ENCODE measurements at places on chromosomes 11 and 22. TPM values are rescaled to one million over a fixed set of nuclear protein-coding genes. Genes with fewer than 3 reads are reported as not detected.

KDM4D gene
- 4.1 TPM for total RNA-seq

DNA sequence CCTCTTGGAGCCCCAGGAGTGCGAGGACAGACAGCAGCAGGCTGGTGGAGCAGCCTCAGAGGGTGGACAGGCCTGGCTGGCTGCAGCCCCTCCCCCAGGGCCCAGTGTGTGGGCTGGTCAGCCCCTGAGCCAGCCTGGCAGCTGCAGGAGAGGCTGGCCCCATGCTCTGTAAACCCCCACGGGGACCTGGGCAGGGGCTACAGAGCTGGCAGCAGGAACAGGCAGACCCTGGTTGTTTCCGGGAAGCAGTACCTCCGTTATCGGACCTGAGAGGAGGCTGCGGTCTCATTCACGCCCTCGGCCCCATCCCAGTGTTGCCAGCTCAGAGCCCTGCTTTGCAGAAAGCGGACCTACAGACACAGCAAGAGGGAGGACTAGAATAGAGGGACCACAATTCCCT lies 38.5 kb upstream of the COMT start:
- no peak for DNase-seq

GRCh38 chr11:126920833-126921232 lies 79.7 kb downstream of the KIRREL3 start:
- no peak for DNase-seq

- no peak for DNase-seq
Measured at GRCh38 chr22:48945621-48946458, 881.8 kb downstream of the BRD1 start.

DNA sequence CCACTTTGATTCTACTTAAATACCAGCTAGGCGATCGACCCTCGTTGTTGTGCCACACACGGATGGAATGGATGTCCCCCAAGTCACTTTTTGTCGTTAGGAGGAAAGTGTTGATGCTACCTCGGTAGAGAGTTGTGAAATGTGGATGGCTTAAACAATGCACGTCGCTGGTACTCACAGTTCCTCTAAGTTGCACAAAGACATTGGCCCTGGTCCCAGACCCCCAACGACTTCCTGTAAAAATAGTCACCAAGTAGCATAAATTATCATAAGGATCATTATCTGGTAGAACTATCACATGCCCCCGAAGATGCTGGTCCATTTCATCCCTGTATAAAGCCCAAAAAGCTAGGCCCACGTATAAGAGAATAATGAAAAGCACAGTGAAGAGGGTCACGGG lies 3.8 kb downstream of the PKDREJ start:
- DNase-seq, result no peak

- DNase-seq, result peak; percentile 88
Measured at GRCh38 chr11:12079726-12080556, 30.4 kb upstream of the MICAL2 start.

DNA sequence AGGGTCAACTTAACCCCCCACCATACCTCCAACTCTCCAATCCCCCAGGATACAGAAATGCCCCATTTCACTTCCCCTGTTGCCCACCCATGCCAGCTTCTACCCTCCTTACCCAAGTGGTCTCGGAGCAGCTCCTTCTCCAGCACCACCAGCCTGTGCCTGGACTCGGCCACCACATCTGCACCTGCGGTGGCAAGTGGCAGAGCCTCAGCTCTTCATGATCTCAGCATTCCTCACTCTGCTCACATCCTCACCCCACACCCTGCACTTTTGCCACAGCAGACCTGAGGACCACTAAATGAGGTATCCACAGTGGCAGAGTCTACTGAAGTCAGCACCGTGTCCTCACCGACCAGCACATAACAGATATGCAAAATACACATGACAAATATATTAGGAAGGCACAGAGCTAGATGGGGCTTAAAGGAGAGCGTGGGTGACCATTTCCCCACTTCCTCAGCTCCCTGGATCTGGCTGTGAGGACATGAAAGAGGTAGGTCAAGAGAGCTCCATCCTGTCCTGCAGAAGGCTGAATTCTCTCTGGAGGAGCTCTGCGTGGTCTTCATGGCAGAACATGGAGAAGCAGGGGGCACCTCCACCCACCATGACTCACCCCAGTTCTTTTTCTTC lies 9.7 kb downstream of the NHERF4 start:
- DNase-seq, result no peak

Measured in Caki2 (cell line).